ENCODE measurements at places on chromosomes 5 and 9. TPM values are rescaled to one million over a fixed set of nuclear protein-coding genes. Genes with fewer than 3 reads are reported as not detected.

ADRA1B gene
- not detected for total RNA-seq

SAXO1 gene
- total RNA-seq: not detected

UGT3A2 gene
- not detected for total RNA-seq

MAMDC4 gene
- 7.7 TPM for total RNA-seq

FOXI1 gene
- total RNA-seq: not detected

UBE2QL1 gene
- 0.15 TPM for total RNA-seq

OR13F1 gene
- total RNA-seq: not detected

SLC36A2 gene
- total RNA-seq: not detected

GPR21 gene
- total RNA-seq: 2.4 TPM

SLC6A3 gene
- not detected for total RNA-seq

SPATA24 gene
- 7.9 TPM for total RNA-seq

SPINK5 gene
- 0.91 TPM for total RNA-seq

ADRB2 gene
- 0.86 TPM for total RNA-seq

DNLZ gene
- total RNA-seq: 27.5 TPM

DNA sequence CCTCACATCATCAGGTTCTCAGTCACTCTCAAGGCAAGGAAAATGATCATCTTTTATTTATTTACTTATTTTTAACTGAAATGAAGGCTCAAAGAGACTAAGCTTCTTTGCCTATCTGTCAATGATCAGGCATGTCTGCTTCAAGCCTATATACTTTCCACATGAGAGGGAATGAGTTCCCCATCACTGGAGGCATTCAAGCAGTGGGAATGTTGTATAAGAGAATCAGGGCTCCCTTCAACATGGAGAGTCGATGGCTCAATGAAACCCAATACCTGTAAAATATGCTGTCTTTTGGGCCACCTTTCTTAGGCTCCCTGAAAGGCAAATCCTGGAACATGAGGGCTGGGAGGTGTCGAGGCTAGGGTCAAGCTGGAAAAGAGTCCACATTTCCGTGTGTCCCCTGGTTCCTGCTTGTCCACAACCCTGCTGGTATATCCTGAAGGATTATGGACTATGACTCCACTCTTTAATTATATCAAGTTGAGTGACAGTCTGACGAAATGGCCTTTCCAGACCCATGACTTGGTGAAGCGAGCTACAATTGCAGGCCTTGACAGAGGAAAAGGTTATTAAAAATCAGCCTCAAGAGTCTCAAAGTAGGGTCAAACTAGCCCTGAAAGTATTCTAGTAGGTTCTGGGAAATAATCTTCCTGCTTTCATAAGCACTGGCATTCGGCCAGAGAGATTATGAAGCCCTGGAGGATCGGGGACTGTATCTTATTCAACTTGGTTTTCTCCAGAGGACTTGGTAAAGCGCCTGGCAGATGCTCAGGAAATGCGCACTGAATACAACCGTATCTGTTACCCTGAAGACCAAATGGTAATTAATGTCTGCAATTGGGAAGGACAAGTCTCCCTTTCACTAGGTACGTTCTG, 145.9 kb upstream of the TBC1D2 start:
- no peak for DNase-seq

DNA sequence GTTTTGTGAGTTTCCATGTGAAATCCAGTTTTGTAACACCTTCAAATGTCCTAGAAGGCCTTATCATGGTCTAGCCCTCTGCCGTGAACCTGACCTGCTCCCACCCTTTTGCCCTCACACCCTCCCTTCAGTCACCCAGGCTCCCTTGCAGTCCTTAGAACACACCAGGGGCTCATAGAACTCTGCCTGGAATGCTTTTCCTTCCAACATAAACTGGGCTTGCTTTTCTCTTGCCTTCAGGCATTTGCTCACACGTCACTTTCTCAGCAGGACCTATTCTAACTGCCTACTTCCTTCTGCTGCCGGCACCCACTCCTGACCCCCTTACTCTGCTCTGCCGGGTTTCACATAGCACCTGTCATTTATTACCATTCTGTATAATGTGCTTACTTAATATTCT, 111.9 kb downstream of the PDE8B start:
- no peak for DNase-seq

DNA sequence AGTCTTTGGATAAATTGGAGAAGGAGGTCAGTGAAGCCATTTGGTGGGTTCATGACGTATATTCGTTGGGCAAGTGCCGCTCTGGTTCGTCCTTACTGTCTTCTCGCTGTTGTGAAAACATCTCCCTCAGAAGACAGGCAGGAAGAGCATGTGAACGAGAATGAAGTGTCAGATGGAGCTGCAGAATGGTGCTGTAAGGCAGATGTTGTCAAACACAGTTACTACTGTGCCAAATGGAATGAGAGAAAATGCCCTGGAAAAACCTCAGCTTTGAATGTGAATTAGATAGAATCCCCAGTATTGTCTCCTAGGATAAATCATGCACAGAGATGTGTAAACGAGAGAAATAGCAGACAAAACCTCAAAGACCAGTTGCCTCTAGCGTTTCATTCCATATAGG, 121.5 kb downstream of the CAMK4 start:
- DNase-seq: no peak

DNA sequence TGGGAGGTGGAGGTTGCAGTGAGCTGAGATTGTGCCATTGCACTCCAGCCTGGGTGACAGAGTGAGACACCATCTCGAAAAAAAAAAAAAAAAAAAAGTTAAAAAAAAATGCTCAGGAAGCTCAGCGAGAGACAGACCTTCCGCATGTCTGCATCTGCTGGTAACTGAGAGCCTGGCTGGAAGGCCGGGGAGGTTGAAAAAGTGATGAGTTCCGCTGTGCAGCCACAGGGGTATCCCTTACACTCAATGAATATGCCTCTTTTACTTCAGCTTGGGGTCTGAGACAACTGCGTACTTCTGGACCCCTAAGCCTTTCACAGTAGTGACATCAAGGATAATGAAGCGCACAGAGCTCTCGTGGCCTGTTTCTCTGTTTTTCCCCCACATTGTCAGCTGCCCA, 179.9 kb upstream of the KLF4 start:
- DNase-seq: no peak

GRCh38 chr5:98798847-98799246, 25.4 kb downstream of the RGMB start:
- DNase-seq: no peak

- DNase-seq: no peak
Measured at GRCh38 chr5:166497496-166498104, 1793.8 kb upstream of the WWC1 start.

GRCh38 chr5:3006961-3007551, 255.6 kb upstream of the IRX2 start:
- DNase-seq: no peak

DNA sequence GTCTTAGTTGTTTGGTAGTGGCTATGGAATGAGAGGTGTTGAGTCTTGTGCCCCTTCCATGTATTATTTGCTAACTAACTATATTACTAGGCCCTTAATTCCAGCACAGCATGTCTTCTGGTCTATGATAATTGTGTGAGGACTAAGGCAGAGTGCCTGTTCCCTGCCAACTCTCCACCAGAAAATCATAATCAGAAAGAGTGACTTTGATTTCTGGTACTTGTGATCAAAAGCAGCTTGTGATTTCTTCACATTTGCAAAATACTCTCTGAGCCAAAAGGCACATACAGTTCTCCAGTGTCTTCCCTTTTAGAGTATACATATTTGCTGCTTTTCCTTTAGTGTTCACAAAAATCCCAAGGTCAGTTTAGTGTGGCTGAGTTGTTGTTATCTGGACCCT, 229.9 kb downstream of the GNA14 start:
- no peak for DNase-seq

Measured in endothelial cell of umbilical vein (primary cell).